Neural cell (in vitro differentiated cells): ENCODE measurements at places on chromosomes 7 and 10. TPM values are rescaled to one million over a fixed set of nuclear protein-coding genes. Genes with fewer than 3 reads are reported as not detected.

Gene SKIDA1
- polyA plus RNA-seq = 3.7 and 4.8 TPM in 2 replicates

Gene OPALIN
- polyA plus RNA-seq = not detected in 2 replicates

Gene KEL
- polyA plus RNA-seq = 0.96 and 2.2 TPM in 2 replicates

Gene TUBGCP2
- 34.5 and 63.1 TPM in 2 replicates for polyA plus RNA-seq

Gene CADPS2
- polyA plus RNA-seq = 5.0 and 5.9 TPM in 2 replicates

Gene PDE6C
- polyA plus RNA-seq = not detected in 2 replicates

Gene FOXI2
- not detected in 2 replicates for polyA plus RNA-seq

Gene VAX1
- 0.63 and 0.70 TPM in 2 replicates for polyA plus RNA-seq

Gene PRR15
- polyA plus RNA-seq = not detected in 2 replicates

Gene DNAJC12
- 22.3 and 32.2 TPM in 2 replicates for polyA plus RNA-seq

Gene MYPN
- polyA plus RNA-seq = not detected in 2 replicates

Gene NPTX2
- 0.98 and 1.4 TPM in 2 replicates for polyA plus RNA-seq

Gene PRSS2
- polyA plus RNA-seq = not detected in 2 replicates

Gene MRC1
- polyA plus RNA-seq = 0.12 TPM in 1 of 2 replicates, not detected in the other

Gene SRGN
- not detected in 2 replicates for polyA plus RNA-seq

Gene CCL24
- not detected in 2 replicates for polyA plus RNA-seq

Gene AMPH
- 33.7 and 34.7 TPM in 2 replicates for polyA plus RNA-seq

Gene NXPH1
- polyA plus RNA-seq = 15.9 and 24.9 TPM in 2 replicates

Gene CAV2
- 1.1 TPM in 1 of 2 replicates, not detected in the other for polyA plus RNA-seq

Gene WNT2
- 0.16 TPM in 1 of 2 replicates, not detected in the other for polyA plus RNA-seq

Gene CC2D2B
- polyA plus RNA-seq = 0.61 TPM in 1 of 2 replicates, not detected in the other

Gene ZNF425
- 5.1 and 6.8 TPM in 2 replicates for polyA plus RNA-seq

Gene CDH23
- 6.6 and 8.7 TPM in 2 replicates for polyA plus RNA-seq

Gene NAT16
- polyA plus RNA-seq = 4.0 and 4.5 TPM in 2 replicates

Gene CYP26A1
- polyA plus RNA-seq = 0.64 and 0.77 TPM in 2 replicates

Gene FAM25A
- not detected in 2 replicates for polyA plus RNA-seq

Gene TFEC
- not detected in 2 replicates for polyA plus RNA-seq

Gene TRIM50
- not detected in 2 replicates for polyA plus RNA-seq

Gene SEC23IP
- polyA plus RNA-seq = 13.8 and 16.4 TPM in 2 replicates

Gene FAM25G
- not detected in 2 replicates for polyA plus RNA-seq

Gene OPN1SW
- 1.2 and 1.9 TPM in 2 replicates for polyA plus RNA-seq

Gene TMEM229A
- 0.31 and 0.94 TPM in 2 replicates for polyA plus RNA-seq

Gene MYOZ1
- 0.61 TPM in 1 of 2 replicates, not detected in the other for polyA plus RNA-seq

Gene ANKRD22
- 0.57 and 1.3 TPM in 2 replicates for polyA plus RNA-seq

Gene MSS51
- 4.7 and 8.3 TPM in 2 replicates for polyA plus RNA-seq
